ENCODE measurements at places on chromosomes 11 and 22.

DNA sequence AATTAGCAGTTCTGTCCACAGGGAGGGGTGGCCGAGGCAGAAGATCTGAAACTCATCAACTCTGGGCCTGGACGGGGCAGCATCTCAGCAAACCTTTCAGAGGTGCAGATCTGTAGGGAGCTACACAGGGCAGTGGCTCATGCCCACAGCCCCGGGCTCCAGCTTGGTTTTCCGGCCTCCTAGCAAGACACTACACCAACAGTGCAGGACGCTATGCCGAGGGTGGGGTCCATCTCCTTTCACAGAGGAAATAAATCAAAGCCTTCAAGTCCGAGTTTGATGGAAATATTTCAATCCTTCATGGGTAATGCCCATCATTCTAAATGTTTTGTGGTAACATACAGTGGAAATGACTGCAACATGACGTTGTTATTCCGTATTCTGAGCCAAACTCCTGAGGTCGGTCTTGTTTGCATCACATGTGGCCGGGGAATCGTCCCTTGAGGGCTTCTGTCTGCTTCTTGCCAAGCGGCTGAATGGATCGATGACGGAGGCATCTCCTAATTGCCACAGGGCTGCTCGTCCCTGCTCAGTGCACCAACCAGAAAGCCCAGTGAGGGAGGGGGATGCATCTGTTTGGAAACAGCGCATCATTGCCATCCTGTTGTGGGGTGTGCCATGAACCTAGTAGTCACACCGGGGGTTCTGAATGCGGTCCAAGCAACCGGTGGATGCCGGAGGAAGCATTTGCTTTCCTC is 30.0 kb downstream of the LINC01488 start:
- DNase-seq: no peak

DNA sequence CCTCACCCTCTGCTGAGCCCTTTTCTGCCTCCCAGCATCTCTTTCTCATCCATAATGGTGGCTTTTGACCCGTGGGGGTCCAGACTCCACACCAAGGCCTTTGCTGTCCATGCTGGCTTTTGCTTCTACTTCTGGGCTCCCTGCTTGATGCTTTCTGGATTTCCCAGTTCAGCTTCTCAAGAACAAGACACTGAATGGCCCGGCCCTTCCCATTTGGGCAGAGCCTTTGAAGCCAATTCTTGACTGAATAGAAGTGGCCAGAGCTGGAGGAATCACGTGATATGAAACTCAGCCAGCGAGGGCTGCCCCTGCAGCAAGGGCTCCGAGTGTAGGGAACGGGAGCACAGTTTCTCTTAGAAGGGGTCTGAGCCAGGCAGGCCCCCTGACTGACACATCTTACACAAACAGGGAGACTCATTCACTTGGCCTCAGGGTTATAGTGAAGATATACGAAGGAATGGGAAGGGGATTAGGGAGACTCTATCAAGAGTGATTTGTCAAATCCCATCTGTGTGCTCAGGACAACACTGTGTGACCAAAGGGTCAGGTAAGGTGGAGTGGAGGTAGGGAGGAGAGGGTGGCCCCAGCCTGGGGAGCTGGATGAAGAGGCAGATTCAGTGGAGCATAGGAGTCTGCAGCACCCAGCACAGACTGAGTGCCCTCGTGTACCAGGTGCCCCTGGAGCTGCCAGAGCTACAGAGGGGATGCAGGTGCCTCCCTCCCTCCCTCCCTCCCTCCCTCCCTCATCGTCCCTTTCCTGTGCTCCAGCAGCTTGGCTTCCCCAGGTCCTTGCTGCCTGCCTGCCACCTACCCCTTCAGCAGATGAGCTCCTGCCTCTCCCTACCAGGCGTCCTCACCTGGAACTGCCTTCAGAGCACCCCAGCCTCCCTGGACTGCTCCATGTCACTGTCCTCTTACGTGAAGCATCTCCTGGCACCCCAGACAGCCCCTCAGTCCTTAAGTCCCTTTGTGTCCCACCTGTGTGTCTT is 106.0 kb downstream of the TRIM29 start:
- no peak for DNase-seq

- DNase-seq: no peak
Measured at GRCh38 chr11:27280140-27280539, 82.9 kb downstream of the CCDC34 start.

- no peak for DNase-seq
Measured at GRCh38 chr11:1765871-1766718, 2.4 kb upstream of the CTSD start.

- DNase-seq: no peak
Measured at GRCh38 chr11:73291781-73292524, 16.1 kb upstream of the ARHGEF17 start.

DNA sequence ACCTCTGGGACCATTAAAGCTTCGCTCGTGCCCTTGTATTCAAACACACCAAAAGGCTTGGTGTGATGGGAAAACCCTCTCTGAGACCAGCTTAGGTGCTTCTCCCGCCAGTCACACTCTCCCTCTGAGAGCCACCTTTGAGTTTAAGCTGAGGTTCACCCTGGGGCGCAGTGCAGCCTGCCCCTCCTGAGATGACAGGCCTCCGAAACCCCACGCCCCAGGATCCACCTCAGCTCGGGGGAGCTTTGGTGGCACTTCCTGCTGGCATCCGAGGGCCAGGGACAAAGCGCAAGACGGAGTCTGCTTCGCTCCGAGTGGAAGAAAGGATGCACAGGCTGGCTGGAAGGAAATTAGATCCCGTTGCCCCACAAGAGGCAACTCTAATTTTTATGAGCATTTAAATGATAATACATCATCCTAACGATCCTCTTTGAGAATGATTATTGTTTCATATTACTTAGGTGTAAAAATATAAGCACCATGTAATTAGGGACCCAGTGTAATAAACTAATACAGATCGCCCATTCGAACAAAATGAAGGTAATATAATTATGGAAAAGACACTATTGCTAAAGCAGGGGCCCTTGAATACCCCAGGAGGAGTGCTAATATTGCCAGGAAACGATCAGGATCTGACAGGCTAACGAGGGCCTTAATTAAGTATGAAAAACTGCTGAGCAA is 134.7 kb downstream of the CEP164 start:
- DNase-seq: no peak

GRCh38 chr11:111672949-111673348 is 70.7 kb downstream of the SIK2 start:
- no peak for DNase-seq

DNA sequence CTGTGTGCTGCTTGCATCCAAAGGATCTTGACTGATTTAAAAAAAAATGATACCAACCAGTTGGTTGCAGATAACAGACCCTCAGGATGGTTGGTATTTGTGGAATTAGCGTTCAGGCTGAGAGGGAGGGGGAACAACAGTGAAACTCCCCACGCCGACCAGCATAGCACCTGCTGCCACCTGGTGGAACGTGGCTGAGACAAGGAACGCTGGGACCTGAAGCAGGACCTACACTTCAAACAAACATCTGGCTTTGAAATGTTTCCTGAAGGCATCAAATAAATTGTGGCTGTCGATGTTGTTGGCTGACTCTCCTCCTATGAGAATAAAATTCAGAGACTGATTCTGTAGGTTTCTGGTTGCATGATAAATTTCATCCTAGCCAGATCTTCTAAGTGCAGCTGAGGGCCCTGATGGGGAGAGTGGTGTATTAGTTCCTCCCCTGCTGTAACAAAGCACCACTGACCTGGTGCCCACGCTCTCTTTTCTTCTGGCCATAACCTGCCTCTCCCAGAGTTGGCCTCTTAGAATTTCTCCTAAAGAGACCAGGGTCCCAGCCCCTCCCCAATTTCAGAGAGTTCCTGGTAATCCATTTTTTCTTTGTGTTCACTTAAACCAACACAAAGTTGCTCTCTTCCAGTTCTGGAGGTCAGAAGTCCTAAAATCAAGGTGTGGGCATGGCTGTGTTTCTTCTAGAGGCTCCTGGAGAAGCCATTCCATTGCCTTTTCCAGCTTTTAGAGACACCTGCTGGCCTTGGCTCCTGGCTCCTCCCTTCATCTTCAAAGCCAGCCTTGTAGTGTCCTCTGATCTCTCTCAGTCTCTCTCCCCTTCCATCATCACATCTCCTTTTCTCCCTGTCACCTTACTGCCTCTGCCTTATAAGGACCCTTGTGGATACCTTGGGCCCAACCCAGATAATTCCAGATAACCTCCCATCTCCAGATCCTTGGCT is 17.3 kb downstream of the APOL2 start:
- no peak for DNase-seq

GRCh38 chr11:70503468-70504221 is 105.3 kb downstream of the CTTN start:
- no peak for DNase-seq

DNA sequence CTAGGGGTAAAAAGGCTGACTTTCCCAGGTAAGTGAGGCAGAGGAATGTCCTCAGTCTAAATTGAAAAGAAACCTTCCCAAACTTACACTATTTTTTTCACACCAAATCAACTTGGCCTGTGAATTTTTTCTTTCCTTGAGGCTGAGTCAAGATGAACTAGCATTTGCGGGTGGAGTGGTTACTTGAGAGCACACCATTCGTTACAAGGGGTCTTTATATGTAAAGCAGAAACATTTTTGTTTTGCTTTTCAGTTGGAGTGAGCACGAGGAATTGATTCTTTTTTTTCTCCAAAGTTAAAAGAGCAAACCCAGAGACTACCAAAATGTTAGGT is 36.4 kb downstream of the MAML2 start:
- no peak for DNase-seq

- no peak for DNase-seq
Measured at GRCh38 chr22:29679316-29679715, 40.5 kb upstream of the CABP7 start.

GRCh38 chr11:68890490-68891231 is 13.0 kb downstream of the MRPL21 start:
- no peak for DNase-seq

DNA sequence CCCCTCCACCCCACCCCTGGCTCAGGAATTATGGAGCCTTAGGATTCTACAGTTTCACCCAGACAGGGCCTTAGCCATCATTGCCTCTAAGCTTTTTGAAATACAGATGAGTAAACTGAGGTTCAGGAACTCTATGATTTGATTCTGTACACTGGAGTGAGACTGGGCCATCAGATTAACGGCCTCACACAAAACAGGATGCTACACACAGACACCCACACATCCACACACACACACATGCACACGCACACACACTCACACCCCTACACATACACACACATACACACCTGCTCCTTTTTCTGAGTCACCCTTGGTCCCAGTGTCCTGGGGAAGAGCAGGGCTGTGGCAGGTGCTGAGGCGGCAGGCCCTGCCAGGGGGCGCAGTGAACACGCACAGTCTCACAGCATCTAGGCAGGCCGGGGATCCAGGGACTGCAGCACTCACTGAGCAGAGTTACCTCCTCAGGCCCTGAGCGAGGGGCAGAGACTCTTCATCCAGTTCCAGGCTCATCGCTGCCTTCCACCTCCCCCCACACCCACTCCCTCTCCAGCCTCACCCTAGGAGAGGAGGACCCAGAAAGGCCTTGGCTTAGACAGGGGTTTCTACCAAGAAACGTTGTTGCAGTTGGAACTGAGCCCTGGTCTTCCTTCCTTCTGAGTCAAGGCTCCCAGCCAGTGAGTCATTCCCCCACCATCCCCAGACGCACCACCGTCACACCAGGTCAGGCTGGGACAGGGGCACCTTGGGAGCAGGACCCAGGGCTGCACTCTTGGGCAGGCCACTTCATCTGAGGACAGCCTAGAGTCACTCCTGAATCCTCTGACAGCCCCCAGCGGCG is 89.8 kb upstream of the PARVA start:
- no peak for DNase-seq

DNA sequence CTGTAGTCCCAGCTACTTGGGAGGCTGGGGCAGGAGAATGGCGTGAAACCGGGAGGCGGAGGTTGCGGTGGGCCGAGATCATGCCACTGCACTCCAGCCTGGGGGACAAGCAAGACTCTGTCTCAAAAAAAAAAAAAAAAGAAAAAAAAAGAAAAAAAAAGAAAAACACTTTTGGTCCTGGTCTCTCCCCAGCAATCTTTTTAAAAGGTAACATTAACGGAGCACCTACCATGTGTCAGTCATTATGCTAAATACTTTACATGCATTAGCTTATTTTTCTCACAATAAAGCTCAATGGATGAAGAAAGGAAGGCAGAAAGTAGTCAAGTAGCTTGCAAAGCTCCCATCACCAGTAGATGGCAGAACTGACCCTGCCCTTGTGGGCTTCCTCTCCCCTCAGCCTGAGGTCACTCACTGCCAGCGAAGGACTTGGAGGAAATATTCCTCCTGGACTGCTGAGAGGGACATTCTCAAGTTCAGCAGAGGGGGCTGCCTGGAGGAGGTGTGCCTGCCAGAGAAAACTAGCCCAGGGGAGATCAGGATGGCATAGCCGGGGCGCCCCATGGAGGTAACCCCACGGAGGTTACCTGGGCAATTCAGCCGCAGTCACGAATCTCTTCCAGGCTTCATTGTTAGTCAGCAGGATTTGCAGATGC is 15.5 kb downstream of the APOL3 start:
- DNase-seq: no peak

DNA sequence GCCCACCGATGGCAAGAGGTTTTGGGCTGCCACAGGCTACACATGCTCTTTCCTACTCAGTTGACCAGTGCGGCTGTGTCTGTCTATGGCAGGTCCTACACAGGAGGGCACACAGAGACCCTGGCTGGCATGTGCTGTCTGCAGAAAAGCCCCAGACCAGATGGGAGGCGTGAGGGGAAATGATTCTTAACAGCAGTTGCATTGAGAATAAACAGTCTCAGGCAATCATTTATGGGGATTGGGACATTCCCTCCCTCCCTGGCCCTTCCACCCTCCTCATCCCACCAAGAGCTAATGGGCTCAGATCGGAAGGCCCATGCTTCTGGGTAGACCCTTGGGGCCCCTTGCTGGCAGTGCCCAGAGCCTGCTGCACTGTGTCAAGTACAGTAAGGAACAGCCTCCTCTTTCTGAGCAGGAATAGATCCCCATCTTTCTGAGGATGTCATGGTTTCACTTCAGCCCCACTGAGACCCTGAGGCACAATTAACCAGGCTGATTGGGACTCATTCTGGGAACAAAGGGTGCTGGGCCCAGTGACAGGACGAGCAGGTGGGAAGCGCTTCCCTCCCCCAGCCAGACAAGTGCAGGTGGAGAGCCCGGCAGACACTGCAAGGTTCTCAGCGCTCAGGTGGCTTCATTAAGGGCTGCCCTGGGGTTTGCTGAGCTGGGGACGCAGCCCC is 28.3 kb downstream of the TSPAN18 start:
- no peak for DNase-seq

GRCh38 chr11:28400331-28401100 is 292.3 kb downstream of the METTL15 start:
- DNase-seq: no peak

GRCh38 chr11:78567209-78567608 is 7.5 kb downstream of the NARS2 start:
- no peak for DNase-seq

Measured in cortex of kidney (tissue), 1 donor.